ENCODE measurements at places on chromosomes 2 and 18.
A peak's percentile ranks its signal among the peaks of the same experiment; 100 is the strongest.

DNA sequence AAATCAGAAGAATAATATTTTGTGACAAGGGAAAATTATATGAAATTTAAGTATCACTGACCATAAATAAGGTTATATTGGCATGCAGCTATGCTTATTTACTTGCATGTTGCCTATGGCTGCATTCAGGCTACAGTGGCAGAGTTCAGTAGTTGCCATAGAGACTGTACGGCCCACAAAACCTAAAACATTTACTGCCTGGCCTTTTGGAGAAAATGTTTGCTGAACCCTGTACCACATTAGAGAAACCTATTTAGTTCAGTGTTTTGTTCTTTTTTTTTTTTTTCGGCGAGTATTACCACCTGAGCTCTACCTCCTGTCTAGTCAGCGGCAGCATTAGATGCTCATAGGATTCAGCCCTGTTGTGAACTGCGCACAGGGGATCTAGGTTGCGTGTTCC, 163.7 kb downstream of the MCFD2 start:
- no peak for DNase-seq

GRCh38 chr18:58100154-58100553, 56.1 kb downstream of the NEDD4L start:
- DNase-seq: no peak

GRCh38 chr2:10385933-10386773, 62.0 kb downstream of the ODC1 start:
- DNase-seq: peak; percentile 31

DNA sequence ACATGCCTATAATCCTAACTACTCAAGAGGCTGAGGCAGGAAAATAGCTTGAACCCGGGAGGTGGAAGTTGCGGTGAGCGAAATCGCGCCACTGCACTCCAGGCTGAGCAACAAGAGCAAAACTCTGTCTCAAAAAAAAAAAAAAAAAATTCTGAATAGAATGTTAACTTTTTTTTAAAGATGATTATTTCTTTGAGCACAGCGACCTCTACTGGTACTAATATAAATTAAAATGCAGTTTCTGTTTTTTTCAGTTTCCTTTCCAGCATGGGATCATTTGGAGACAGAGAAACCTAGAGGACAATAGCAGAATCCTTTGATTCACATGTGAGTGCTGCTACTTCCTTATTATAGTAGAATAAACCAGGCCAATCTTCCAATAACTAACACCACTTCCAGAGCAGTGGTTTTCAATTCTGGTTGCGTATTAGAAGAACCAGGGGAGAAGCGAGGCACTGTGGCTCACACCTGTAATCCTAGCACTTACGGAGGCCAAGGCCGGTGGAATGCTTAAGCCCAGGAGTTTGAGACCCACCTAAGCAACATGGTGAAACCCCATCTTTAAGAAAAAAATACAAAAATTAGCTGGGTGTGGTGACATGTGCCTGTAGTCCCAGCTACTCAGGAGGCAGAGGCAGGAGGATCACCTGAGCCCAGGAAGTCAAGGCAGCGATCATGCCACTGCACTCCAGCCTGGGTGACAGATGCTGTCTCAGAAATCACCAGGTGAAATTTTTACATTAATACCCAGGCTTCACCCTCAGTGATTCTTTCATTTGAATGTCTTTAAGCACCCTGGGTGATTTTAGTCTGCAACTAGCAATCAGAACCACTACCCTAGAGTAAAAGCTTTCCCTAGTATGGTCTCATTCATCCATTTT, 10.1 kb downstream of the SRSF7 start:
- DNase-seq: peak; percentile 56

DNA sequence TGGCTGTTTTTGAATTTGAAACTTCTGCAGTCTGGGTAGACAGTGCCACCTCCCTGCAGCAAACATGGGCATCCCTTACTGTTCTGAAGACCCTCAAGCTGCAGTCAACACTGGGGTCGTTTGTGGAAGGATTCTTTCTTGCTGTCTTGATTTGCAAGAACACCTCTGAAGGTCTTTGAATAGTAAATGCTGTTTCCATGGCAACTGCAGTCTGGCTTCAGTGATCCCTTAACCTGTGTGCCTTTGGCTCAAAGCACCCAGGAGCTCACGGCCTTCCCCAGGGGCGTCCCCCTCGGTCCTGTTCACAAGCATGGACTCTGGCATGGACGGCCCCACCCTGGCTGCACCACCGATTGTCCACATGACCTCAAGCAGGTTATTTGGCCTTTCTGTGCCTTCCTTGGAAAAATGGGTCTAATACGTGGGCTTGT, 38.3 kb downstream of the LRRFIP1 start:
- no peak for DNase-seq

DNA sequence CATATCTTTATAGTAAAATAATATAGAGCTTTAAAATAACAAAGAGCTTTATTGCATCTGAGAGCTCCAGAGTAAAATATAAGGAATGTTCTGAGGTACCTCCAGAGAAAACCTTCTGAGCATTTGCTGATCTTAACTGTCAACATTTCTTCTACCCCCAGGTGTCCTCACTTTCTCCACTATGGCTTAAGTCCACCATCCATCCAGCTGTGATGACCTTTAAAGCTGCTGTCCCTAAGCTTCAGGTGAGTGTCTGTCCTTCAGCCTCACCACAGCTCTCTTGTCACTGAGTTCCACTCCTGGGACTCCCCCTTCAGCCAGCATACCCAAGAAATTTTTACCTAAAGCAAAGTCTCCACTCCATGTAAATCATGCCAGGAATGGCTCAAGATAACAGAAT, 137.9 kb downstream of the MYO5B start:
- no peak for DNase-seq

- no peak for DNase-seq
Observed at GRCh38 chr18:43314941-43315340, 37.7 kb upstream of the SYT4 start.

DNA sequence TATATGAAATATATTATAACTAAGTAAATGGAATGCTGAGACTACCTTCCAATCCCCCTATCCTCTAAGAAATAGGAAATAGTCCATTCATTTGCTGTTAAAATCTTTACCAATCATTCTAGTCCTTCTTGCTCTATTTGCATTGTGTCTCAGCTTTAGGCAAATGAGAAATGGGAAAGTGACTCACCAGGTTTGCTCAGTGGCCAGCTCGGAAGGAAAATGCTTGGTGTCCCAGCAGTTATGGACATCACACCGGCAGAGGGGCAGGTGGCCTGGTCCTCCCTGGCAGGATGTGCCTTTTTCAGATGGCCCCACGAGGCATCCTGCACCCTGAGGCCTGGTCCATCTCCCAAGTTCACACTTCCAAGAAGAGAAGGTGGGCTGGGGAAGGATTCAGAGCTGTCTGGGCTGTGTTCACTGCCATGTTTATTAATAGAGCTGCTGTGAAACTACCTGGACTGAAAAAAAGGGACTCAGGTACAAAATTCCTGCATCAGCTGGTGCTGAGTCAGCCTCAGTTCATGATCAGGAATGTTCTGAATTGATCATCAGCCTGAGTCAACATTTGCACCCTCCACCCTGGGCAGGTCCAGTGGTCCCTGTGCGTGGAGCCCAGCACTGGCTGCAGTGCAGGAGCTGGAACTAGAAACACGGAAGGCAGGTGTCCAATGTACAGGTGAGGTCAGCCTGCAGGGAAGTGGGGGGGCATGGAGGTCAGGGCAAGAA, 60.1 kb upstream of the ARL4C start:
- no peak for DNase-seq

DNA sequence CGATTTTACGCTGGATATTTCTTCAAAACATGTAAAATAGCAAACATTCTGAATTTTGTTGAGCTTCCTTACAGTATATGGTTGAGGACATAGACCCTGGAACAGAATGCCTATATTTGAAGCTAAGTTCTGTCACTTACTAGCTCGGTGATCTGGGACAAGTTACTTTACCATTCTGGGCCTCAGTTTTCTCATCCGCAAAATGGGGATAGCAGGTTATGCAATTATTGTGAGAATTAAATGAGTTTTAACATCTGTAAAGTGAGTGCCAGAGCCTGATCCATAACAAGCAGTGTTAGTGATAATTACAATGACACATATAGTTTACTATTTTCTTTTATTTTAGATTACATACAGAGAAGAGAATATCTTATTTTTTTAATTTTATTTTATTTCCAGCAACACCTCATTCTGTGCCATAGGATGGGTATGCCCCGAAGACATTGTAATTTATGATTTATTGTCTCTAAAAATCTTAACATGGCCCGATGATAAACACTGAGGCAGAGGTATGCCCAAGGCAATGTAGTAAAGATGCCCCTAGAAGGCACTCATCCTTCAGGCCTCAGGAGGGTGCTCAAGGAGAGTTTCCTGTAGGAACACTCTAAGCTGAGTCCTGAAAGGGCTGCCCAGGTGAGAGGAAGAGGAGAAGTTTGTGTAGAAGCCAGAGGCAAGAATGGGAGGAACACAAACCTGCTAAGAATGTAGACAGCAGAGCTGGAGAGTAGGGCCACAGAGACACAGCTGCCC, 250.9 kb downstream of the BCL11A start:
- DNase-seq: no peak

DNA sequence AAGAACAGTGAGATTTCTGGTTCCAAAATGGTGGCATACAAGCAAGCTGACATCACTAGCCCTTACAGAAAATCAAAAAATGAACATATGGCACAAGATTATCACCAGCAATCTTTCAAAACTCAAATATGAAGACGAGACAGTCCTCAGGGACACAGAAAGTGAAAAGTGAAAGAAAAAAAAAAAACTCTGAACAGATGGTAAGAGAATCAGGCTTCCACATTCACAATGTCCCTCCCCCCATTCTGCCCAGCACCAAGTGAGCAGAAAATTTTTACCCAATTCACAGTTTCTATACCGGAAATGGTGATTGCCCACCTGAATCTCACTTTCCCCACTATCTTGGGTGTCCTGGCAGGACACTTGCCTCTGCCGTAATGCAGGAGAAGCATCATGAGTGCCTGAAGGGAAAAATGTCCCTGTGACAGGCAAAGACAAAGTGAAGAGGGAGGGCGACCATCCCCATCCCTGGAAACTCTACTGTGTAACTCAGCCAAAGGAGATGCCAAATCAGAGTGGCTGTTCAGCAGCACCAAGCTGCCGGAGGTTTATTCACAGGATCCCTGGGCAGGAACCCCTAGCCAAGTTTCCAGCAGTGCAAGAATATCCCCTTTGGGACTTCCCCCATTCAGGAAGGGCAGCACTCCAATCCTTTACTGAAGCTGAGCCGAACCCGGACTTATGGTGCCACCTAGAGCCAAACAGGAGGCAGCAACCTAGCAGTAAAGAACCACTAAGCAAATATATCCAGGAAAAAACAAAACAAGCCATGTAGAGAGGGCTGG, 312.2 kb downstream of the LRATD1 start:
- DNase-seq: no peak

DNA sequence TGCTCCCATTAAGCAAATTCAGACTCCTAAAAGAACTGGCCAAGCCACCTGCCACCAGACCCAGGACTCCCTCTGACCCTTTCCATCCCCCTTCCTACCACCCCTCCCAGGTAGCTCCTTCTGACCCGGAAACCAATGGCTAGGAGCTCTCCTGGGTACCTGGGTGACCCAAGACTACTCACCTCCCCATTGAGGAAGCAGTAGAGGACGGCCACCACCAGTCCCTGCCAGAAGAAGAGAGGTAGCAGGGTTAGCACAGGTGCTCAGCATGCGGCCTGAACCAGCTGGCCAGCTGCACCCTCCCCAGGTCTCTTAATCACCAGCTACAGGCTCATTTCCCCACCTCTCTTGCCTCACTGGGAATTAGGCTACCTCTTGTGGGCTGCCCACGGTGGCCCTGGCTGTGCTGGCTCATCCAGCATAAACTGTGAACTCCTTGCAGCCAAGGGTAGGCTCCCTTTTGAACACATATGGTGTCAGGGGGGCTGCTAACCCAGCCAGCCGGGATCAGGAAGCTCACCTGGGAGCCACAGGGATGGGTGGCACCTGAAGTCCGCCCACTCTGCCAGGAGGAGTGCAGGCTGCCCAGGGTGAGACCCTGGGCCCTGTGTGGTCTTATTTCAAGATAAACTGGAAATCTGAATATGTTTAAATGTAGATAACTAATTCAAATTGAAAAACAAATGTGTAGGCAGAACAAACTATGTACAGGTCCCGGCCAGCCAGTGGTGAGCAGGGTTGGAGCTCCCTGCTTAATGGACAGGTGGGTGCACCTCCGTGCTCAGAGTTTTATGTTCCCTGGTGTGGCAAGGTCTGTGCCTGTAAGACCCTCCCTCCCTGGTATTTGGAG, 9.9 kb downstream of the TMEM37 start:
- no peak for DNase-seq

- no peak for DNase-seq
Observed at GRCh38 chr2:172087780-172088244, 2.5 kb downstream of the DLX1 start.

GRCh38 chr2:235049069-235049468, 97.3 kb downstream of the SH3BP4 start:
- no peak for DNase-seq

DNA sequence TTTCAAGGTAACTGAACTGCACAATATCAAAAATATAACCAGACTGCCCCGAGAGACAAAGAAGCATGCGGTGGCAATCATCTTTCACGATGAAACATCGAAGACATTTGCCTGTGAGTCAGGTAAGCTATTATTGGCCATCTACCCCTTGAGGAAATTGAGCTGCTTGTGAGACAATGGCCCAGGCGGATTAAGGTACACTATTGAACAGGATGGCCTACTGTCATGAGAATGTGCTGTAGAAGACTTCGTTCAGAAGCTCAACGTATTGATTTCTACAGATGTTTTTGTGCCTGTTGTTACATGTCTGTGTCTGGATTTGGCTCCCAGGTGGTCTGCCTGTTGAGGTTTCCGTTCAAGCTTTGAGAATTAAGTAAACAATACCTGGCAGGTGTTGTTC, 198.7 kb downstream of the DOK6 start:
- DNase-seq: no peak

DNA sequence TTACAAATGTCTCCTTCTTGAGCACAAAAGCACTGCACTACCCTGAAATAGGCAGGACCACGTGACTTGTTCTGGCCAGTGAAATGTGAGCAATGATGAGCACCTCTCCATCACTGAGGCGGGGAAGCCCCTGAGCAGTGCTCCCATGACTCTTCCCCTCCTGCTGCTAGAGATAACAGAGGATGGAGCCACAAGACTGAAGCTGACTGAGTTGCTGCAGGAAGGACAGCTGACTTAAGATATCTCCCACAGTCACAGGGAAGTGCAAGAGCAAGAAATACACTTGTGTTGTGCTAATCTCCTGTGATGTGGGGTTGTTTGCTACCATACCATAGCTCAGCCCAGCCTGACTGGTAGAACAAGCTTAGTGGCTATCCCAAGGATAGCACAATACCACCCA, 38.7 kb downstream of the STK39 start:
- peak; percentile 24 for DNase-seq

DNA sequence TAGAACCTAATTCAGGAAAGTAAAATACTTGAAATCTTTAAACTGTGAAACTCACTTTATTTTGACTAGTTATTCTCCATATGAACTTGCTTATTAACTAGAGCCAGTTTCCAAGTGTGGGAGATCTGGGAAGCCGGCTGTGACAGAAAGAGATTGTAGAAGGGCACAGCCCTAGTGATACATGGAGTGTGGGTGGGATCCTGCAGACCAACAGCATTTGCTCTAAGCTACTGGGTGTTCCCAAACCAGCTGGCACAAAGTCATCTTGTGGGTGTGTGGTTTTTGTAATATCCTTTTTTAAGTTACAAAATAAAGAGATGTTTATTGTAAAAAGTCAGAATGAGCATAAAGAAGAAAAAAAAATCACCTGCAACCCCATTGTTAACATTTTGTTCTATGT, 3.4 kb downstream of the DUSP19 start:
- peak; percentile 63 for DNase-seq

- no peak for DNase-seq
Observed at GRCh38 chr2:100964681-100965169, 37.4 kb upstream of the RPL31 start.

Measured in inflammatory macrophage treated with lipopolysaccharide for 1 hour (primary cell).